Stimulated activated CD4-positive, alpha-beta T cell treated with anti-CD3 and anti-CD28 coated beads, Interleukin-1b, Interleukin-23, amount 100 ng/mL, for 1 hour (primary cell): ENCODE measurements at places on chromosomes 5 and 9.

GRCh38 chr5:130796902-130797301 is 368.2 kb downstream of the HINT1 start:
- no peak for DNase-seq

- DNase-seq = no peak
Measured at GRCh38 chr9:35689542-35690293, at the start of gene TPM2. TPM2 (minus strand) TSS chr9:35689925; CDS start chr9:35689817, 108 bp downstream.

GRCh38 chr5:71974622-71975021 is 132.7 kb upstream of the MAP1B start:
- no peak for DNase-seq

DNA sequence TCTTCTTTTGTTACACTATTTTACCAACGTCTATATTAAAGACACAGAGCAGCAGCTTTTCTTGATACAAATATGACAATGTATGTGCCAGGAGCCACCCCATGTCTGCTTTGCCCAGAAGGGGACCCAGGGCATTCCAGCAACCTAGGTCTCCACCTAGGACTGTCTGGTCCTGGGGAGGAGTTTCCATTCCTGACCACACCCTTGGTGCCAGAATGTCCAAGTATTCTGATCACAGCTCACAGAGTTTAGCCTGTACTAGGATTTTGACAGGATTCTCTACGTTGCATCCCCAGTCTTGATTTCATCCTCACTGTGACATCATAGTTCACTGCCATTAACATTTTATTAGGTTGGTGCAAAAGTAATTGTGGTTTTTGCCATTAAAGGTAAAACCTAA is 224.7 kb downstream of the SREK1 start:
- no peak for DNase-seq

DNA sequence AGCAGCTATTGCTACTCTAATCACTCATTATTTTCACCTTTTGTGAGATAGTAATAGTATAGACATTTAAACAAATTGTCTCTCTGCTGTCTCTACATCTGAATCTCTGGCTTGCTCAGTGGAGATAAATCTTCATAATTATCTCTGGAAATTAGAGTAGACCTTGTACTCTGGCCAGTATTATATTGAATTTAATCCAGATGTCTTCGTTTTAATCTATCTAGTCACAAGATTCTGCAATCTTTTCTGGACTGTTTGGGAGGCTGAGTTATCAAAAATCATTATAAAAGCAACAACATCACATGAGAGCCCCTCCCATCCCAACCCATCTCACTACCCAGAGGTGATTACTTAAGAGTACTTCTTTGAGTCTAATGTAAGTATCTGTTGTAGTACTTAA is 19.0 kb downstream of the ARHGAP26 start:
- DNase-seq = no peak

GRCh38 chr9:91395553-91396471 is 27.8 kb downstream of the NFIL3 start:
- no peak for DNase-seq

GRCh38 chr5:21791304-21791703 is 1061.8 kb downstream of the CDH12 start:
- no peak for DNase-seq

DNA sequence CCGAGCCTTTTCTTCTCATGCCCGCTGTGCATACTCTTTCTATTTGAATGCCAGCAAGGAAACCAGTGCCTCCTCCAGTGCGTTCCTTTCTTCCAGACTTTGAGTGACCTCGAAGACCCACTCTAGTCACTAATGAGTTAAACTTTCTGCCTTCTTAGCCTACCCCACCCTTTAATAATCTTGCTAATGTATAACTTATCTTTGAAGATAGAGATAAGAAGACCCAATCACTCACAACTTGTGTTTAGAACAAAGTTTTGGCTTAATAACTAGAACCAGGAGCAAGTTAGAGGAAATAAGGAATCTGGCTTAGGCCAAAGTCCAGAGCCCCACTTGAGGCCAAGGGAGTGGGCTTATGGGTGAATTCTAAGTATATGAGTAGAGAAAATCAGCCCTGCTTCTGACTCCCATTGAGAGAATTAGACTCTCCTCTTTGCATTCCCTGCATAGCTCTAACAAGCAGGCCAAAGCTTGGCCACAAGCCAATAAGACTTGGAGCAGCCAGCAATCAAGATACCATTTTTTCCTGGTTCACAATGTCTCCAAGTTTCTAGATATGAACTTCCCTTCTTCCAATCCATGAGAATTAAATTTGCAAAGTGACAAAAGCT is 181.5 kb upstream of the PIK3R1 start:
- DNase-seq = no peak

DNA sequence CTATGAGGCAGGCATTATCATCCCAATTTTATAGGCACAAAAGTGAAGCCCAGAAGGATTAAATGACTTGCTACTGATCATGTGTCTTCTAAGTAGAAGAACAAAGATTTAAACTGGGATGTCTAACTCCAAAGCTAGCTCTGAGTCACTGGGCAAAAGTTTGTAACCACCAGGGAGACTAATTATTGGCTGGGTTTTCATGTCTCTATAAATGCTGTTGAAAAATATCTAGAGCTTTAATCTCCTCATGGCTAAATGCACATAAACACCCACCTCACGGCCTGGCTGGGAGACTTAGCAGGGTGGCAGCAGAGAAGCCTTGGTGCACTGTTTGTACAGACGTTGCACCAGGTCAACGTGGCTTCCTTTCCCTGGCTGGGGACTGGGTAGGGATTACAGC is 144.6 kb downstream of the MELK start:
- DNase-seq = no peak

DNA sequence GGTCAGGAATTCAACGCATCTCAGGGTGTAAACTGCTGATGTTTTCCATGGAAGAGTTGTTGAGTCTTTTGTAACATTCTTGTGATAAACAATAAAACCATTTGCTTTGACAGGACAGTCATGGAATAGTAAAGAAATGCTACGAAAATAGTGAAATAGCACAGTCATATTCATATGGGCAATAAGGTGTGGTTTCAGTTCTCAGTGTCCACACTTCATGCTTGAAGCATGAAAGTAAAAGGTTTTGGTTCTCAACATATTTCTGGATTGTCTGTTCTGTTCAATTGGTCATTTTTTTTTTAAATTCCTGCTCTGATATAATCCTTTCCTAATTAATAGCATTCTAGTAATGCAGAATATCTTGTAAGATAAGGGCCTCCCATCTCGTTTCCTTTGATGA is 467.6 kb upstream of the ZNF608 start:
- DNase-seq = no peak

GRCh38 chr5:173410459-173411233 is 82.4 kb upstream of the STC2 start:
- DNase-seq = no peak

- DNase-seq = no peak
Measured at GRCh38 chr5:35675392-35675791, 57.7 kb downstream of the SPEF2 start.

DNA sequence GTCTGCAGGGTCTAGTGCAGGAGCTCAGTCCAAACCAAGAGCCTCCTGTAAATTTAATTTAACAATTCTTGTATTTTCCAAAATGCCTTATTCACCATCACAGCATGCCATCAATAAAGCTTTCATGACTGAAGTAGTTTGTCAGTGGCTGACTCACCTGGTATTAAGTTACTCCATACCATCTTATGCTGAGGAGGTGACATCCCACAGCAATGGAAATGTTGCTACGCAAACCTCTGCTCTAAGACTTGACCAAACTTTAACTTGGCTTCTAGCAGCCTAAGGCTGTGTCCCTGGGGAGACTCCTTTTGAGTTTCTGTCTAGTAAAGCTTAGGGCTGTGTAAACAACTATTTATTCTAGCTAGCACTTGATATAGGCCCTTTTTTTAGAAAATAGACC is 1231.3 kb upstream of the CDH18 start:
- DNase-seq = no peak

- DNase-seq = no peak
Measured at GRCh38 chr5:94870511-94871183, 252.2 kb downstream of the SLF1 start.

GRCh38 chr9:110104261-110104809 is 103.6 kb downstream of the C9orf152 start:
- no peak for DNase-seq

GRCh38 chr5:38720554-38721361 is 125.1 kb upstream of the OSMR start:
- no peak for DNase-seq

DNA sequence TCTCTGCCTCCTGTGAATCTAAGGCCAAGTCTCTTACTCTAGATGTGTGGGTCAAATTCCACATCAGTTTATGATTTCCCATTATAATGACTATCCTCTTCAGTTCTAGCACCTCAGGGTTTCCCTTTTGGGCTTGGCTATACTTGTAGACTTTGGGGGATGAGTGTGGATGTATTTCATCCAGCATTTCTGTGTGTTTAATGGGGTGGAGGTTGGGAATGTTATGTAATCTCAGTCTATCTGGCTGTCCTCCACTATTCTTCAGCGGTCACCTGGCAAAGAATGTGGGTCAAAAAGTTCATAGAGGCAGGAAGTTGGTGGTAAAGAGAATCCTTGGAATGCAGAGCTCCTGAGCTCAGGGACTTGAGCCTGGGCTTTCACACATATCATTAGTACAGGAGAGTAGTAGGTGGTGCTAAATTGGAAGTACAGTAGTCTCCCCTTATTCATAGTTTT is 64.9 kb downstream of the CFAP95 start:
- DNase-seq = no peak

DNA sequence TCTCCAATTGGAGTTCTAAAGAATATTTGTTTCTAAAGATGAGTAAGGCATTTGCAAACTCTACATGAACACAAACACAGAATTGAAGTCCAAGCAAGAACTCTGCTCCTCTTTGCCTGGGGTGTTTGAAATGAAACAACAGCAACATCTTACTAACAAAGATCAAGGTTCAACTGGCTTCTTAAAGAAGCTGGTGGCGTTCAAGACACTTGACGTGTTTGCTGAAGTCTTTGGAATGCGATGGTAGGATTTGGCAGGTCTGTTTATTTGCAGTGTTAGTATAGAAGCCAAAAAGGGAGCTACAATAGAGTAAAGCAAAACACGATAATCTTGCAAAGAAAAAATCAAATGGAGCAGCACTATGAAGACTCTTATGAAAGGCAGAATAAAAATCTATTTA is 94.9 kb downstream of the BASP1 start:
- no peak for DNase-seq

- no peak for DNase-seq
Measured at GRCh38 chr5:170483701-170484458, 19.9 kb upstream of the KCNIP1 start.

DNA sequence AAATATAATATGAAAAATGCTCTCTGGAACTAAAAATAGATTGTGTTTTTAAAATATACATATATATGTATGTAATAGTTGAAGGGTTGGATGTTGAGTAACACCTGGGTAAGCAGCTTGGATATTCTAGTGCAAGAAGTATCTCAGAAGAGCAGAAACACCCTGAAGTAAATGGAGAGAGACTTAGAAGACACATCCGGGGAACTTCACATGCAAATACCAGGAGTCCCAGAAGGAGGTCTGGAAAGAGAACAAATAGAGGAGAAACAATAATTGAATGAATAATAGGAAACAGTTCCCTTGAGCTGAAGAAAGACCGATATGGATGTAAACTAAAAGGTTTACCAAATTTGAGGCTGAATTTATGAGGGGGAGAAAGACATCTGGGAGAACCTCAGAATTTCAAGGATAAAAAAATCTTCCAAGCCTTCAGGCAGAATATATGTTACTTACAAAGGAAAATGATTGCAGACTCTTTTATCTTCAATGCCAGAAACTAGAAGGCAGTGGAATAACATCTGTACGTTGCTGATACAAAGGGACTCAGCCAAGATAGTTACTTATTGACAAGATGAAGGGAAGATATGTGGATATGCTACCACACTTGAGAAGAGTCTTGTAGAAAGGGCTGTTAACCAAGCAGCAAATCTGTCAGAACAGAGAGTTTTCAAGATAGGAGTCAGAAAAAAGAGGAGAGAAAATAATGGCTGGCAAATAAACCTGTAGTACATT is 42.7 kb downstream of the HSDL2 start:
- DNase-seq = no peak

- no peak for DNase-seq
Measured at GRCh38 chr9:33196736-33197135, 29.6 kb upstream of the B4GALT1 start.
